ENCODE measurements at places on chromosomes 4 and X.

DNA sequence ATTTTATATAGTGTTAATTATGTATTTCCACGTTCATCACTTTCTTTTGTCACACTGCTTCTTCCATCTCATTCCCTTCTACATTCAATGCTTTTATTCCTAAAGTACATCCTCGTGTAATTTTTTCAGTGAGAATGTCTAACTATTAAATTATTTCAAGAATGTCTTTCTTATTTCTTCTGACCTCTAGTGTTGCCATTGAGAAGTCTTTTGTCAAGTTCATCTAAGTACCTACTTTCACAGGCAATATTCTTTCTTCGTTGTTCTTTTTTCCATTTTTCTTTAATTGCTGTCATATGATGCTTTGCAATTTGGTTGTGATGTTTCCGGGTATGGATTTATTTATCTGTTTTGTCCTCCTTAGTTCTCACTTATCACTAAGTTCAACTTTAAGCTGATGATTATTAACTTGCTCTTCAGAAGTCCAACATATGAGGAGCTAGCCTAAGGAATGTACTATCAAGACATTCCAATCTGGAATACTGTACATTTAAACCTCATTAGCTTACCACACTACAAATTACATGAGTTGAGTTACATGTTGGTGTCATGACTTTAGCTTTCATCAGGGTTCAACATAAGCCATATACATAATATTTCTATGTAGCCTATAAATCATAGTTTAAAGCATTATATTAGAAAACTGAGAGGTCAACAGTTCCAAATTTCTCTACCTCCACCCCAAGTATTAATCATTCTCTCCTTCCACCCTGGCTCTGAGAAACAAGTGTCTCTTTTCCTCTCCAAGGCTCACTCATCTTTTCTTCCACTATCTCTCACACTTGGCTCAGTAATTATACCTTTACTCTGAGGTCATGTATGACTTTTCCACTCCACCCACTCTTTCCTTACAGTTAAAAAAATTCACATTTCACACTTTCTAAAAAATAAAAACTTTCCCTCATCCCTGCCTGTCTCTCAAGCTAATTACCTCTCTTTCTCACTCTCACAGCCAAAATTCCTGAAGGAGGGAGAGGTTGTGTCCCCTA is 81.5 kb downstream of the COX18 start:
- no peak for DNase-seq

GRCh38 chr4:7722766-7723387 is 216.8 kb downstream of the AFAP1 start:
- no peak for DNase-seq

DNA sequence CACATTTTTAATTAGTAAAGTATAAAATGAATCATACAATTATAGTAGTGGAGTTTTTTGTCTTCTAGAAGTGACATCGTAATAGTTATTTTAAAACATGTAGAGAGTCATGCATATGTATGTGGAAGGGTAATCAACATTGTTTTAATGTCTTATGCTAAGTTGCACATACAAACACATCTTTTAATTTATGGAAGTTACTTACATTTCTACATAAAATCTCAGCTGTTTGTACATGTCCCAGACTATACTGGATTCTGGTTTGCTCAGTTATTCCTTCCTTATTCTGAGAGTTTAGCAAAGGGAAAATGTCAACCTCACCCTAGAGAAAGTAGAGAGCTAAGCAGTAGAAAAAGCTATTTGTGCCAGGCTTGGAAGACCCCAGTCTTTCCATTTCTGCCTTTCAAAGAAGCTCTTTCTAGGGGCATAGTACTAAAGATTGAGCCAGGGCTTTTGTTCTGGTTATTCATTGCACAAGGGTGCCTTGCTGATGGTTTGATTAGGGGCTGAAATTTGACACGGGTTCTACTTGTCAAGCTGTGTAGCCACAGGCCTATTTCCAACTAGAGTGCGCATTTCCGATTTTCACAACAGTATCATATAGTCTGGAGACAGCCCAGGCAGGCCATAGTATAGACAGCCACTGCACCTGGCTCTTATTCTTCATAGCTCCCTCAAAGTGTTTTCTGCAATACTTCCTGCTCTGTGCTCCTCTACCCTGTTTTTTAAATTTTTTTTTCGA is 106.3 kb downstream of the RPA4 start:
- DNase-seq: no peak

- DNase-seq: no peak
Measured at GRCh38 chr4:602559-602942, 22.8 kb upstream of the PDE6B start.

- DNase-seq: no peak
Measured at GRCh38 chrX:3371163-3371562, 24.7 kb upstream of the MXRA5 start.

DNA sequence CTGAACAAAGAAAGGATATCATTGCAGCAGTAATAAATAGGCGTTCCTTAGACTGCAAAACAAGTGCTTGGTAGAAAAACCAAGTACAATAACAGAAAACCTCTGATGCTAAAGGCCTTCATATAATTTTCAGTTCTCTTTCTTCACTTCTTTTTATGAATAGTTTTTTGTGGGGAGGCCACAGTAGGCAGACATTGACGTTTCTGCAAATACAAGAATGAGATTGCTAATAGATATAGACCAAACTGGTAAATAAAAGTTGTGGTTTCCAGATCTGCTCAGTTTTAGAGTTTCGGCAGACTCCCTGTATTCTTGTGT is 57.0 kb upstream of the RAP1GDS1 start:
- DNase-seq: no peak

DNA sequence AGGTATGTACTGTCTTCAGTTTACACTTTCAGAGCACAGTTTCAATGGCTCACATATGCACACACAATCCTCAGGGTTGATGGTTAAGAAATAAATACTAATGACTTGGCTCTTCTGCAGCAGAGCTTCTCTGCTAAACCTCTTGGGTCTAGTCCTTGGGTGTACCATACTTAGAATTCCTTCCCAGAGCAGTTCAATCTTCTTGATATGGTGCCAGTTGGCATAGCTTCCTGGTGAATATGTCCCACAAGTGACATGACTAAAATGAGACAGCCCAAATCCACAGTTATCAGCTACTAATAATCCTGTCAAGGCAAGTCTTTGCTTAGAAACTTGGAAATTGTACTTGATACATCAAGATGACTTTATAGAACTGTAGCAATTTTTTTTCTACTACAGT is 654.4 kb downstream of the IQCM start:
- no peak for DNase-seq

GRCh38 chr4:100746141-100746739 is 228.4 kb upstream of the EMCN start:
- DNase-seq: no peak

GRCh38 chr4:176753049-176753448 is 39.7 kb downstream of the VEGFC start:
- DNase-seq: no peak

DNA sequence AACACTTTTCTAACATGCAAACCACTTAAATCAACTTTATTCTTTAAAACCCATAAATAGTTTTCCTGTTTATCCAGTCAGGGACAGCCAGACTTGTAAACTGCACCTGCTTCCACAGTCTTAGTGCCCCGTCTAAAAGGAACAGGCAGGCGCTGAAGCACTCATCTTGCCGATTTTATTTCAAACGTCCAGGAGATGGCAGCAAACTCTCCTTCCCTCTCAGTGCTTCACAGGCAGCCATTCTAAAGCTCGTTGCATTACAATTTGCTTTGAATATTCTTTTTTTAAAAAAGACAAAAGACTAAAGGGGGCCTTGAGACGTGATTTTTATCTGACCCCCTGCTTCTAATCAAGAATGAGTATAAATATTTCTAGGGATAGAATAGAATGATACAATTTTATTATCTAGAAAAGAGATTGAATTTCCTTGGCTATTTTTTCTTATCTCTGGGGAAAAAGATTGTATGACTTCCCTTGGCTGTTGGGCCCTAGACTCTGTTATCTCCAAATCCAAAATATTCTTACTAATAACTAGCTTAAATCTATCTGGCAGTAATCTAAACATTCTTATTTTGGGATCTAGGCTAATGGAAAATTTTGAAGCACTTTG is 93.6 kb upstream of the MYOZ2 start:
- DNase-seq: no peak

DNA sequence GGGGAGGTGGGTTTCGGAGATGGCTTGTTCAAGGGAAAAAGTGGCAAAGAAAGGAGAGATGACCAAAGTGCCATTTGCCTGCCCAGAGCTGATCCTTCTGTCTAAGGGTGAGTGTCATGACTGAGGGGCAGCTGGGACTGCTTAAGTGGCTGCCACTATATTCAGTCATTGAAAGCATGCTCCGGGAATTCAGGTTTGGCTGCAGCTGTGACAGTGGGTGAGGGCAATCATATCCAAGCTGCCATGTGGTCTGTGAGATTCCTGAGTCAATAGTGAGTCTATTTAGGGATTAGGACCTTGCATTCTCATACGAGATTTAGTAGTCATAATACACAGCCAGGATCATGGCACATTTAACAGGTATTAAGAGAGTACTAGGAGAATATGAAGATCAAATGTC is 138.8 kb upstream of the BANK1 start:
- DNase-seq: no peak

DNA sequence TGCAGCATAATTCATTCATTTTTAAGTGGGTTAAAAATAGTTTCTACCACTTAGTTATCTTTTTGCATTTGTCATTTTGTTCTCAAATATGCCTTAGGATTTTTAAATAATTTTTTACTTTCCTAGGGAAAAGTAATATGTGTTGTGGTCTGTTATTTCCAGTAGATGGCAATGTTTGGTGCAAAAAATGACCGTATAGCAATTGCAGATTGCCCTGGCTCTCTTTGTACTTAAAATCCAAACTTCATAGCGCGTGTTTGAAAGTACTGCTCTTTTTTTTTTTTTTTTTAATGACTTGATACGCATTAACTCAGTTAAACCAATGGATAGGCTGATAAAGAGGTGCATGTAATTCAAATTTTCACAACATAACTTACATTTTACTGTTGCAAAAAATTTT is 74.4 kb upstream of the RBMX start:
- DNase-seq: no peak

GRCh38 chr4:78689261-78689660 is 86.9 kb upstream of the BMP2K start:
- DNase-seq: no peak

- no peak for DNase-seq
Measured at GRCh38 chr4:7244331-7244665, 52.0 kb downstream of the SORCS2 start.

- DNase-seq: no peak
Measured at GRCh38 chrX:64190136-64190740, 15.3 kb downstream of the AMER1 start.

DNA sequence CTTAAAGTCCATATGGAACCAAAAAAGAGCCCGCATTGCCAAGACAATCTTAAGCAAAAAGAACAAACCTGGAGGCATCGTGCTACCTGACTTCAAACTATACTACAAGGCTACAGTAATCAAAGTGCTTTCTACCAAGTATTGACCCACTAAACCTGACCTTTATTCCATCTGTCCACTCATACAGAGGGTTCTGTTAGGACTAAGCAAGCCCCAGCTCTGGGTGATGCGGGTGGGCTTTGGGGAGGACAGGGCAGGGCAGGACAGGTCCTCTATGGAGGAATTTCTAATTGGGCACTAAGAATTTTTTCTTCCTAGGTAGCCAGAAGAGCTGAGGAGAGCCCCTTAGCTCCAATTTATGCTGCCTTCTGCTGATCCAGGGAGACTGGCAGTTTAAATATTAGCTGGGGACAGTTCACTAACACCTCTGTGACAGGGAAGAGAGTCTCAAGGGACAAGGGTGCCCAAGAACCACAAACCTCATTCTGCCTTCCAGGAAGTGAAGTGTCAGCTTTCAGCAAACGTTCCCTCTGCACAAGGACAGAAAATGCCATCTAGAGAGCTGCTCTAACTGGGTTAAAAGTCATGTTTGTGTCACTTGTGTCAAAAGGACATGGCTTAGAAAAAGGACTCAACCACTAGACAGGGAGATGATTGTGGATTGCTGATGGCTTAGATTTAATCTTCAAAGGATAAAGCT is 143.2 kb downstream of the KIT start:
- no peak for DNase-seq

DNA sequence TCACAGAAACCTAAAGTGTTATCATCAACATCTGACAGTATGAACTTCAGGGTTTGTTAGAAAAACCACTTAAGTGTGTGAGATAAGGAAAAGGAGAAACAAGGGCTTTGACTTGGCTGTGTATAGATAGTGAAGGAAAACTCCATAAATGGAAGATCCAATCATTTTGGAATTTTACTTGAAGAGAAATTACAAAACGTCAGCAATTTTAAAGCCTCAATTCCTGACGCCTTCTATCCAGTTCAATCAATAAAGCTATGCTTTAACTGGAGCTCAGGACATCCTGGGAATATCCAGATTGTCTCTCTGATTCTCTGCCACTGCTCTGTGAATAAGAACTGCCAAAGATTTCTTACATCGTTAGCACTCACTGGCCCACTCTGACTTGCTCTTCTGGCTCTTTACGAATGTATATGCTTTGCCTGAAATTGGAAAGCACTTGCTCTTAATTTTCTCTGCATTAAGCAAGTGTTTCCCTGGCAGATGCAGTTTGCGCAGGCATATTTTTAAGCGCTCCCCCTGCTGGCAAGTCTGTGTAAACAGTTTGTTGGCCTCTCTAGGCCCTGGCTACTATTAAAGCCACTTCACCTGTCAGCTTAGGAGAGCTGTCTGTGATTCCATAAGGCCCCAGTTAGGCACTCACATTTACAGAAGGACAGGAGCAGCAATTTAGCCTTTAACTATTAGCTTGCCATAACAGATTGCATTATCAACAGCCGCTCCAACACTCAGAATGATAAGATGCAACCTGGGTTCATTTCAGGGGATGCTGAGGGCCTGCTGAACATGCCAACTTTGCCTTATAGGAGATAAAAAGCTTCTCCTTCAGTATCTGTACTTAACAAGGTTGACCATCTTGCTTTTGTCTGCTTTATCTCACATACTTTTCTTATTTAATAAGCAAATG is 251.4 kb upstream of the DDX53 start:
- no peak for DNase-seq

- no peak for DNase-seq
Measured at GRCh38 chrX:8808661-8809060, 7.5 kb upstream of the FAM9A start.

- no peak for DNase-seq
Measured at GRCh38 chr4:87339440-87339839, 16.8 kb upstream of the HSD17B13 start.

Measured in omental fat pad (tissue), 4 donors.